ENCODE measurements at places on chromosomes 13 and 19. TPM values are rescaled to one million over a fixed set of nuclear protein-coding genes. Genes with fewer than 3 reads are reported as not detected.

Gene TJP3
- 0.33 TPM for total RNA-seq

Gene KDM4B
- 20.7 TPM for total RNA-seq

Gene SIGLEC8
- total RNA-seq: not detected

Gene PGLYRP2
- total RNA-seq: not detected

Gene TRAPPC5
- total RNA-seq: 32.8 TPM

Gene TYROBP
- 128 TPM for total RNA-seq

Gene PRR20D
- total RNA-seq: not detected

All from sigmoid colon (tissue), 7 donors.